Epithelial cell of proximal tubule (primary cell): ENCODE measurements at places on chromosomes 2 and 18.

DNA sequence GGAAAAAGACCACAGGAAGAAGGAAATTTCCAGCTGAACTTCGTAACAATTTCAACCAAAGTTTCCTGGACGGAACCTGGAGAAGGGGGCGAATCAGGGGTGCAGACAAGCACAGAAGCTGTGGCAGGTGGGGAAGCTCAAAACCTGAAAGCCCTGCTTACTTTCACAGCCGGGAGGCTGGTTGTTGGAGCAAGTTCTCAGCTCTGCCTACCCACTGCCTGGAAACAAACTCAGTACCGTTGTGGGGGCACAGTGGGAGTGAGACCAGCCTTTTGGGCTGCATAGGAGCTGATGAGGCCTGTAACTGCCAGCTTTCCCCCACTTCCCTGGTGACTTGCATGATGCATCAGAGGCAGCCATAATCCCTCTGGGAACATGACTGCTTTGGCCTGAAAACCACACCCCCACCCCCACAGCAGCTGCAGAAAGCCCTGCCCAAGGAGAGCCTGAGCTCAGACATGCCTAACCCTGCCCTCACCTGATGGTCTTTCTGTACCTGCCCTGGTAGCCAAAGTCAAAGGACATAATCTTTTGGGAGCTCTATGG is 207.0 kb upstream of the VWC2L start:
- DNase-seq = no peak

DNA sequence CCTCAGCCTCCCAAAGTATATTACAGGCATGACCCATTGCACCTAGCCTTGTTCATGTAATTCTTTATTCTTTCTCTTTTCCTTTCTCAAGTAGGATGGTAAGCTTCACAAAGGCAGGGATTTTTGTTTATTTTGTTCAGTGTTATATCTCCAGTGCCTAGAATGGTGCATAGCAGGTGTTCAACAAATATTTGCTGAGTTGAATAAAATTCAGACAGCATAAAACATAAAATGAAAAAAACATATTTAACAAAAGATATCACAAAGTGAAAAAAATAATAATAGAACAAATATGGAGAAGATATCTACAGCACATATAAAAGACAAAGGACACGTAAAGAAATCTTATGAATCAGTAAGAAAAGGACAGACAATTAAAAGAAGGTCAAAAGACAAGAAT is 8.8 kb downstream of the PREPL start:
- no peak for DNase-seq

DNA sequence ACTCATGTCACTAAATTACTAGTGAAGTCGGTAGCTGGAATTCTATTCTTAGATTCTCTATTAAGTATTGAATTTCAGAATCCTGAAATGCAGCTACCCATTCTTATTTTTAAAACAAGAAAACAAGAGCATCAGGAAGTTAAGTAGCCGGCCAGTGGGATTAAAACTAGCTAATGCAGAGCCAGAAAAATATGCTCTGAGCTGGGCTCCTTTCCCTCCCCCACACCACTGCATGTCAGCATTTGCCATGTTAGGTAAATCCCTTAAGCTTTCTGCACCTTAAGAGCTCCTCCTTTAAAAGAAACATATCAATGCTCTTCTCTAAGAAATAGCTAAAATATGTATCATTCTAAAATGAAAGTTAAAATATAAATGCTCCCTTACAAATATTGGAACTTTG is 72.2 kb upstream of the MFF start:
- DNase-seq = no peak

- DNase-seq = no peak
Observed at GRCh38 chr18:6795307-6795706, 65.8 kb downstream of the ARHGAP28 start.

GRCh38 chr2:225428360-225428759 is 28.9 kb downstream of the NYAP2 start:
- no peak for DNase-seq

GRCh38 chr2:10283106-10284062 is 19.3 kb upstream of the HPCAL1 start:
- no peak for DNase-seq

DNA sequence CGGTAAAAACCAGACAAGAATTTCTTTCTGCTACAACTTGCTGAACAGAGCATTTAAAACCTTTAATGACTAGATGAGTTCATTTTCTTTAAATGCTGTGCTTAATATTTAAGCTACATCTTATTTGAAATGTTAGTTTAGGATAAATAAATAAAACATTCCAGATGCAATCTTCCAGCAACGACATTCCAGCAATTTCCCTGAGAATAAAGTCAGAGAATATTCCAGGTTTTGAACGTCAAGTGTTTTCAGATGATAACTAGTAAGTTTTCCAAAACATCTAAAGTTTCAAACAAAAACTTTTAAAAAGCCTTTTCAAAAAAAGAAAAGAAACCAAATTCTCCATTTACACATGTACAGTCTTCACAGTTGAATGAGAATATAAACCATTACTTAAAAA is 104.8 kb downstream of the PPP1R1C start:
- no peak for DNase-seq

DNA sequence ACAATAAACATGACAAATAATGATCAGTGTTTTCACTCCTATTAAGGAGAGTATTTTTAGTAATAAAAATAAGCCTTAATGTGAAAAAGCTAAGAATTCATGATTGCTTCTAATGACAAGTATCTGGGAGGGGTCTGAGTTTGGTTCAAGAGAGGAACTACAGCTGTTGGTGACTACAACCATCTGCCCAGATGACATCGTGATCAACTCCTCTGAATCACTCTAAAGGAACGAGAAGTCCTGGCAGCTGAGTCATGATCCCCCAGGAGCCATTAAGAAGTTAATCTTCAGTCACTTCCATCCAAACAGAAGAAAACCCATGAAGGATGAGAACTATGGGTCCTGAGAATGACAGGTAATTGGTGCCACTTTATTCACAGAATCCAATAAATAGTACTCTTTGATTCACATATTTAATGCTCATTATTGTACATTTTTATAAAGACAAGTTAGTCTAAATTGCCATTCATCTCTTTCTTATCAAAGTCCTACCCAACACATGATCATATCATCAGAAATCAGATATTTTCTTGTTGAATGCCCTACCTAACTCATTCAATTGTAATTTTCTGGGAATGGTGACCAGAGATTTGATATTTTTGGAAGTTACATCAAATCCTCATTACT is 6.8 kb downstream of the TFPI start:
- peak; percentile 90 for DNase-seq

DNA sequence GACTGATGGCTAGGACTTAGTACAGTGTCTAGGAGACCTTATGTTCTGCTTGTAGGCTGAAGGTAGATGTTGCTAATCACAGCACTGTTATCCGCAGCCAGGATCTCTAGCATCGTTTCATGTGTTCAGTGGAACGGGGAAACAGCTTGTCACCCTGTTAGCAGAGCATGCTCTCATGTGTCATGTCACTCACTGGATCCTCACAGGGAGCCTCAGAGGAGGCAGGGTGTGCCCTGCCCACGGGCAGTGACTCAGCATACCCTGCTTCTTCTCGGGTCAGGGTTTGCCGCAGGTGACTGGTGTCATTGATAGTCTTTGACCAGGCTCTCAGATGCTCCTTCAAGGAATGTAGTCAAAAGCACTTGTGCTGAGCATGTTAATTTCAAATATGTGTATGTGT is 44.4 kb downstream of the RPIA start:
- DNase-seq = no peak

- no peak for DNase-seq
Observed at GRCh38 chr2:28617502-28618184, 121.8 kb downstream of the PLB1 start.

- DNase-seq = no peak
Observed at GRCh38 chr2:85995648-85996529, 107.1 kb upstream of the ST3GAL5 start.

GRCh38 chr2:152421521-152422370 is 86.8 kb downstream of the FMNL2 start:
- peak; percentile 97 for DNase-seq

GRCh38 chr2:31241625-31242270 is 7.8 kb downstream of the EHD3 start:
- DNase-seq = no peak

GRCh38 chr2:30480703-30481322 is 33.8 kb downstream of the LCLAT1 start:
- DNase-seq = no peak

GRCh38 chr18:10100196-10100595 is 186.4 kb downstream of the VAPA start:
- no peak for DNase-seq

DNA sequence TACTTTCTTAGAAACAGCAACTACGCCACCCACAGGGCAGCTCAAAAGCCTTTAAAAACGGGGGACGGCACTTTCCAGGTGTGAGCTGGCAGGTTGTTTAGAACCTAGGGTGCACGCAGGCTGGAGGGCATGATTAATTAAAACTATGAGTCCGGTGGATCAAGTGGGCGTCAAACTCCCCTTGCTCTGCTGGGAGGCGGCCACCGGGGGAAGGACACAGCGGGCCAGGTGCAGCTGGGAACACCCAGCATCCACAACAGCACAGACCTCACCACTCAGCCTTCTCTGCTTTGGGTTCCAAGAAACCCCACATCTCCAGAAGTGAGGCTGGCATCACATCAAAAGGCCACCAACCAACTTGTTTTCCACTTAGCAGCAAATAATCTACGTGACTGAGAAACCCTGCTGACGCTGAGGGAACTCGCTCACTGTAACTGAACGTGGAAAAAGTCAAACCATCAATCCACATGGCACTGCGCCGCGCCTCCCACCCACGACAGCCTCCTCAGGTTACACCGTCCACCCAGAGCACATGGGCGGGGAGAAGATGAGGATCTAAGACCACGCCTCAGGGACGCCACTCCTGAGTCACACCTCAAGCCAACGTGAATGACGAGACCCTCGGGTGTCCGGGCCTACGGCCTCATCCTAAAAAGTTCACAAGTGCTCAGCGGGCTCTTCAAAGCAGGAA is 118.2 kb downstream of the ZNF516 start:
- DNase-seq = no peak

- DNase-seq = no peak
Observed at GRCh38 chr2:217864963-217865772, 137.6 kb downstream of the TNS1 start.

DNA sequence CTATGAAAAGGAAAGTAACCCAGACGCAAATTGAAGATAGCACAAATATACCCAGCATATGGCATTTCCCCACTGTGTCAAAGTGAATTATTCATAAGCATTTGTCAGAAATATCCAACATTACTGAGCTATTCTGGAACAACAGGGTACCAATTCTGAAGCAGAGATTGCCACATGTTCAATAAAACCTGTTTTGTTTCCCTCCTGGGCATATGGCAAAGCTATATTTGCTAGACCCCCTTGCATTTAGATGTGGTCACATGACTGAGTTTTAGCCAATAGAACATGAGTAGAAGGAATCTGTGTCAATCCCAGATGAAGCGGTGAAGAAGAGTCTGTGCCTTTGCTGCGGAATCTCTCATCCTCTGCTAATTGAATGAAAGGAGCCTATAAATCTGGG is 296.4 kb upstream of the DLGAP1 start:
- DNase-seq = no peak

DNA sequence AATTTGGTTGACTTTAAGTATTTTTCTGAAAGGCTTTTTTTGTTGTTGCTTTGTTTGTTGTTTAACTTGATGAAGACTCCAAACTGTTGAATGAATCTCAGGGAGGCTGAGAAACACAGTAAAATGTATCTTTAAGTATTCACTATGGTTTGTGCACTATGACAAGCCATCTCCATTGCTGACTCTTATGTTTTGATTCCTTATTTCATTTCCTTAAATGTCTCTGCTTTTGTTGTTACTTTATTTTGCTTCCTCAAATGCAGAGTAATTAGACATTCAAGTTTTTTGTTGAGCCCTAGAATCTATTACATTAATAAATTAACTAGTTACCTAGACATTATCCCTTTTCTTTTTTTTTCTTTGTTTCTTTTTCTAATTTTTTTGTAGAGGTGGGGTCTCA is 46.3 kb upstream of the SLC39A10 start:
- DNase-seq = no peak

DNA sequence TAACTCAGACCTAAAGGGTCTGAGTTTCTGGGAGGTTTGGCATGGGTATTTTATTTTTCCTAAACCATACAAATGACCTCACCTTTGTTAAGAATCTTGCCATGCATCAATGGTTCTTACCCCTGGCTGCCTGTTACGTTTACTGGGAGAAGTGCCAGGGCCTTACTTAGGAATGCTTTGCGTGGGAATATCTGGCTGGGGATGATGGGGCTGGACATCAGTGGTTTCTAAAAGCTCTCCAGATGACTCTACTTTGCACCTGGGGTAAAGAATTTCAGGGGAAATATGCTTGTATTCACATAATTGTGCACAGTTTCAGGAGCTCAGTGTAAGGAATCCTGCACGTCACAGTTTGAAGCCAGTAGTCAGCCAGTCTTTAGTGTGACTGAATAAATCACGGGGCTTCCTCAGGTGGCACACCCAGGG is 18.2 kb upstream of the DAW1 start:
- peak; percentile 99 for DNase-seq

DNA sequence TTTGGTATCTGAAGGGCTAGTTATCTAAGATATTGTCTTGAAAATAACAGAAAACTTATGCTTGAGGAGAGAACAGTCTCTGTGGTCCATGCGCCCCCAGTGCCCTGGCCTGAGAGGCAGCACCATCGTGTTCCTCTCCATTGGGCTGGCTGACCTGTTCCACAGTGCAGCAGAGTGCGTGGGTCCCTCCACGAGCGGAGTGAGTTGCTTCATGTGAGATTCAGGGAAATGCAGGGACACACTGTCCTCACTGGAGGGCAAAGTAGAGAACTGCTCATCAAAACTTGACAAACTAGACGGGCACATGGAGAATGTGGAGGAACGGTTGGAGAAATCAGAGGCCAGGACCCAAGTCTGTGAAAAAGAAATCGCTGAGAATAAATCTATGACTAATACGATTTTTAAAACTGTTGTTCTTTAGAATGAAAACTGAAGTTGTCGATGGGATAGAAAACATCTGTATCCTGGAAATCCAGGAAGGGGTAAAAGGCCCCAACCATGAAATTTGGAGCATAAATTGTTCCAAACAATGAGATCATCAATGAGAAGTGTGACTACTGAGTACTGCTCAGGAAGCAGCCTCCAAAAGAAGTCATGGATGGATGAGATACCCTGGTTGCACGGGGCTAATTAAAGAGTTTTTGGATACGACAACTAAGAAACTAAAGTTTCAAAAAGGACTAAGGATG is 58.1 kb downstream of the REV1 start:
- DNase-seq = no peak

GRCh38 chr2:30702694-30703093 is 104.6 kb downstream of the CAPN13 start:
- DNase-seq = no peak
